Left lung (tissue), 14 donors: ENCODE measurements at places on chromosomes 16 and 17. TPM values are rescaled to one million over a fixed set of nuclear protein-coding genes. Genes with fewer than 3 reads are reported as not detected.

GRCh38 chr17:15456496-15456895, 10.9 kb downstream of the CDRT4 start:
- DNase-seq = no peak

GRCh38 chr16:9112166-9112843, 20.9 kb downstream of the HAPSTR1 start:
- DNase-seq = no peak

DNA sequence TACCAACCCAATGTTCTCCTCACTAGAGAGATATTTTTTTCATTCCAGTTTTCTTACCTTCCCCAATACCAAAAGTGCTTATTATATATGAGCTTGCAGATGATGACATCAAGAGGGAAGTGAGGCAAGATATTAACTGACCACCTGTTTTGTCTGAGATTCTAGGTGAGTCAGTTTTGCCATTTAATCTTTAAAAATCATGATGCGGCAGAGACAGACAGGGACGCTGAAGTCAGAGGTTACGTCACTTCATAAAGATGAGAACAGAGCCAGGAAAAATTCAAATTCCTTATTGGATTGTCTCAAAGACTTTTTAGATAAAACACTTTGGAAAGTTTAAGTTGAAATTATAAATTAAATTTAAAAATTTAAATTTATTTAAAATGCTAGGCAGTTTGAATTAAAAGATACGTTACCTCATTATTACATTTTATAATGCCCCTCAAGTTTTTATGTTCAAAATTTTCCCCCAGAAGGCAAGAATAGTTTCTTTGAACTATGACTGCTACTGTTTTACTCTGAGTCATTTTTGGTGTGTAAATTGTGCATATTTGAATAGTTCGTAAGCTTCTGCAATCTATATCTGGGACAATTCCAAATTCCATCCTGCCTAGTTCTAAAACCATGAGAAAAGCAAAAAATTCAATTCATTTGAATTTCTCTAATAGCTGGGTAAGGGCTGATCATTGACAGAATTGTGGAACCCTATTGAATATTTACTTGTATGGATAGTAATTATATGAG, 839.6 kb upstream of the GOT2 start:
- no peak for DNase-seq

DNA sequence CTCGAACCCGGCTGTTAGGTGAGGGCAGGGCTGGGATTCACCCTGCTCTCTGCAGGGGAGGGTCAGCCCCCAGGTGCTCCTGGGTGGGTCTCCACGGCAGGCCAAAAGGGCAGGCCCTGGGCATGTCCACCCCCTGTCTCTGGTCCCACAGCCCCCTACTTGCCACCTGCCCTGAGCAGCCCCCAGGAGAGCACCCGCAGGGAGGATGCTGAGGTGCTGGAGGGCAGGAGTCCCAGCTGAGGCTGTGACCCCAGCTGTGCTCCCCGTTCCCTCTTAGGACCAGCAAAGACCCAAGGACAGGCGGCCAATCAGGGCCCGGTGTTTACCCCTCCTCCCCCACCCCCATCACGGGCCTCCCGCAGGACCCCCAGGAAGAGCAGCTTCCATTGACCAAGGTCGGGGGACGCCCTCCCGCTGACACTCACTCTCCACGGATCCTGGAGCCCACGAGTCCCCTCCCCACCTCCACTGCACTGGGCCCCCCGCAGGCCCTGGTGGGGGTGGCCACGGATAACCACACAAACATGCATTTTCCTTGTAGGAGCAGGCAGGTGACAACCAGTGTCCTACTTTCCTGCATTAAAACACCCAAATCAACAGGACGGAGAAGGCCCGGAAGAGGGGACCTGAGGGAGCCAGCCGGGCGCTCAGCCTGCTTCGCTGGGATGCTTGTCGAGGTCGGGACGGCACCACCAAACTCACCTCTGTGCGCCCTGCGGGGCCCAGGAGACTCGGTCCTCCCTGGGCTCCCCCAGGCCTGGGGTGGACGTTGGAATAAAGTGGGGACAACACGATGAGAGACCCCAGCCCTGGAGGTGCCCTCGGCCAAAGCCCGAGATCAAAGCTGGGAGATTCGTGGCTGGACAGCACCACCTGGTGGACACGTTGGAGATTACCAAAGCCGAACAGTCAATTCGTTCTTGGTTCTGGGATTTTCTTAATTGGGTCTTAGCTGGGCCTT, 22.5 kb upstream of the ENPP7 start:
- no peak for DNase-seq

DNA sequence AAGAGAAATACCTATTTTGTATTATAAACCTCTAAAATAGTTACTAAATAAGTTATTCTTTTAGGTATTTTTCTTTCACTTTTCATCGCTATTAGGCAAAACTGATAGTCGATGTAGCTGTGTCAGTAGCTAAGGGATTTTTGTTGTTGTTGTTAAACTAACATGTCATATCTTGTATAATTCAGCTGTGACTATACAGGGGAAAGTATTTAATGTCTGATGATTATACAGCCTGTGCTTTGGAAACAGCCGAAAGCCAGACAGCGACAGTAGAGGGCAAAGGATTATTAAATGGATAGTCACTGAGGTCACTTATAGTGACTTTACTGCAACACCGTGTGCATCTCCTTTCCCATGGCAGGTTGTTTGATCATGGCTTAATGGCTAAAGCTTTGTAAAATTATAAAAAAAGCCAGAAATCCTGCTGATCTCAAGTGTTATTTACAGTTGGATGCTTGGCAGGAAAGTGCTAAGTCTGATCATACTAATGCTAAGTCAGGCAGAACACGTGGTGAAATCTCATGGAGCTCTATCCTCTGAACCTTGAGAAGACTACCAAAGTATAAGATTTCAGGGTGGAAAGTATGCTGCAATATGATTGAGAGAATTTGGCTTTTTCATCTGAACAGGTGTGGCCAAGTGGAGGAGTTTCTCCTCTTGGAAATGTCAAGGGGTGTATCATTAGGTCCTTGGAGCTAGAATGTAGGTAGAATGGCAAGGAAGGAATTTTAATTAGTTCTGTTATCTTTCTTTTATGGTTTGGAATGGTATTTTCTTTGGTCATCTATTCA, 88.4 kb downstream of the FTO start:
- no peak for DNase-seq

DNA sequence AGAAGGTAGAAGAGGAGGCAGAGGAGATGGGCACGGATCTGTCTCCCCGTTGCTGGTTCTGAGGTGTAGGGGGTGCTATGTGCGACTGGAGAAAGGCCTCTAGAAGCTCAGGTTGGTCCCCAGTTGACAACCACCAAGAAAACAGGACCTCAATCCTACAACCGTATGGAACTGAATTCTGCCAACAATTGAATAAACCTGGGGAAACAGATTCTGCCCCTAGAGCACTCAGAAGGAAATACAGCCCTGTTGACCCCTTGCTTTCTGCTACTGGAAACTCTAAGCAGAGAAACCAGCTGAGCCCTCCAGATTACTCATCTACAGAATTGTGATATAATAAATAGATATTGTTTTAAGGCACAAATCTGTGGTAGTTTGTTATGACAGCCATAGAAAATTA, 313.0 kb upstream of the GOT2 start:
- no peak for DNase-seq

DNA sequence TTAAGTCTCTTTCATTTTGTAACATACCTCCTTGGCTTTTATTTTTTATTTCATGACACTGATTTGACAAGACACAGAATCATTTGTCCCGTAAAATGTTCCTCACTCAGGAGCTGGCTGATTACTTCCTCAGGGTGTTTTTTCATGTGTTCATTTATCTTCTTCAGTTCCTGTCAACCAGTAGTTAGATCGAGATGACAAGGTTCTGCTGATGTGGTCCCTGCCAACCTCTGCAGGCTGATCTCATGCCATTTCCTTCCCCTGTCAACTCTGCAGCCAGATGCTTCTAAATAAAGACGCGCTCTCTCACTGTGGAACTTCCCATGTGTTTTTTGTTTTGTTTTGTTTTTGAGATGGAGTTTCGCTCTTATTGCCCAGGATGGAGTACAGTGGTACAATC, 8.1 kb upstream of the CXCL16 start:
- DNase-seq = no peak

DNA sequence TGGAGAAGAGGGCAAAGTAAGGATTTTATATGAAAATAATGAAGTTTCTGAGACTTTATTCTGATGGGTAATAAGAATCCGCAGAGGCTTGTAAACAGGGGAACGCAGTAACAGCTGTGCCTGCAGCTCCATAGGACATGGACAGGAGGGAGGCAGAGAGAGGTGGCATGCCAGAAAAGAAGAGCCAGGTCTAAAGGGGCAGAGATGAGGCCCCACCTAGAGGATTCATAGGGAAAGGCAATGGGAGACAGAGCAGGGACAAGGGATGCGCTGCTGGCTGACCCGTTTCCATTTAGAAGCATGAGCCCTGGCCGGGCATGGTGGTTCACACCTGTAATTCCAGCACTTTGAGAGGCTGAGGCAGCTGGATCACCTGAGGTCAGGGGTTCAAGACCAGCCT, 340.3 kb upstream of the CDH5 start:
- DNase-seq = no peak

- DNase-seq = no peak
Measured at GRCh38 chr16:85413691-85414663, 199.1 kb upstream of the GSE1 start.

DNA sequence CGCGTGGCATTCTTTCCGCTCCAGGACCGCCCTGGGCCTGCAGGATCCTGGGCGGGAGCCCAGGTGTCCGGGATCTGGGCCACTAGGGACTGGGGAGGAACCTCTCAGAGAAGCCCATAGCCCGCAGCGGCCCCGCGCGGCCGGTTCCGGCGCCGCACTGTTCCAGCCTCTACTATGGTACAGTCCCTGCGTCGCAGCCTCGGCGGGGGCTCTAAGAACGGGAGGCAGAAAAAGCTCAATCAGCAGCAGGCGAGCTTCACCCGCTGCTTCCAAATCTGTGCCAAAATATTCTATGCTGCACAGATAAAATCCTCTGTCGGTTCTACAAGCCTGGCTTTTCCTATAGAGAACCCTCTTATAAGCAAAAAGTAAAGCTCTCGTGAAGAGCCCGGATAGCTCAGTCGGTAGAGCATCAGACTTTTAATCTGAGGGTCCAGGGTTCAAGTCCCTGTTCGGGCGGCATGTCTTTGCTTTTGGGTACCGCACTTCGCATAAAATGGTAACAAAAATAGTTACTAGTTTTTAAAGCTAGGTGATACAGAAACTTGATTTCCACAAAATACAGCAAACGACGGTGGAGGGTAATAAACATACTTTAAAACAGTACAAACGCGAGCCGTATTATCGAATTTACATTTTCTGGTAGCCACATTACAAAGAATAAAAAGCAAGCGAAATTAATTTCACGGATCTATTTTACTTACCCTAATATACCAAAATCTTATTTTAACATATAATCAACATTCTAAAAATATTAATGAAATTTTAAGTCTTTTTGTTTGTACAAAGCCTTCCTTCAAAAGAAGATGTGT, 661 bp upstream of the ALOXE3 start:
- DNase-seq = peak; percentile 88

DNA sequence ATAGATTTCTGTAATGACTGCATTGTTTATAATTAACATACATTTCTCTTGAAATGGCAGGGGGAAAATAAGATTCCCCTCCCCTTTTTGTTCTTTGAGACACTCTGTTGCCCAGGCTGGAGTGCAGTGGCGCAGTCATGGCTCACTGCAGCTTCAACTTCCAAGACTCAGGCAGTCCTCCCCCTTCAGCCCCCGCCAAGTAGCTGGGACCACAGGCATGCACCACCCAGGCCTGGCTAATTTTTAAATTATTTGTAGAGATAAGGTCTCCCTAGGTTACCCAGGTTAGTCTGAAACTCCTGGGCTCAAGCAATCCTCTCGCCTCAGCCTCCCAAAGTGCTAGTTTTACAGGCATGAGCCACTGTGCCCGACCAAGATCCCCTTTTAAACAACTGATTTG, 67.7 kb downstream of the KATNIP start:
- no peak for DNase-seq

- DNase-seq = no peak
Measured at GRCh38 chr16:67242138-67242730, 5.0 kb downstream of the FHOD1 start.

- DNase-seq = no peak
Measured at GRCh38 chr16:19780321-19780720, 62.2 kb downstream of the IQCK start.

DNA sequence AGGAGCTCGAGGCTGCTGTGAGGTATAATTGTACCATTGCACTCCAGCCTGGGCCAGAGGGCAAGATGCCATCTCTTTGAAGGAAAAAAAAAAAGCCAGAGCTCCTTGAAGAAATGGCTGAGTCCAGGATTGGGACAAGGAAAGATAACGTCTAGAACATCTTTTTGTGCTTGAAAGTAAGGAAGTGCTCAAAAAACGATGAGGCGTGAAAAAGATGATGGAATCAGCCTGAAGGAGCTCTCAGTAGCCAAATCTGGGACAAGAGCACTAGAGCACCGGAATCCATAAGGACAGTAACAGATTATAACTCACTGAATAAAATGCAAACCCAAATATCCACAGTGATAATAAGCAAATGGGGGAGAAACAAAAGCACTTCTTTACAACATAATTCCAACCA, 22.1 kb downstream of the EFTUD2 start:
- no peak for DNase-seq

- DNase-seq = no peak
Measured at GRCh38 chr16:85686912-85687591, 1.7 kb downstream of the GINS2 start.

DNA sequence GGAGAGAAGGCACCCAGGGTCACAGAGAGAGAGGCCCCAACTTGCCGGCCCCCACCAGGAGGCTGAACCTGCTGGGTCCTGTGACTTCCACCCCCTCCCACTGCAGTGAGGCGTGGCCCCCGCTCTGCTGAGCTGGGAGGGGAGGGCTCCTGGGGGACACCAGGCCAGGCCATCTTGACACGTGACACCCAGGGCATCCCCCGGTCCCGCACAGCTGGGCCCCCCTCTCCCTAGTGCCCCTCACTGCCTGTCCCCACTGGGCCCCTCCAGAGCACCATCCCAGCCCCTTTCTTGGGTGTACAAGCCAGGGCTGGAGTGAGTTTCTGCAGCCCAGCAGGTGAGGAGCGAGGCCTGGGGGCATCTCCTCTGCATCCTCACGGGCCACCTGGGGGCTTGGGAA, 12.4 kb downstream of the UBALD1 start:
- DNase-seq = no peak

GRCh38 chr17:53234138-53234537, 588.6 kb upstream of the KIF2B start:
- DNase-seq = no peak

GRCh38 chr16:47716571-47716970, 255.4 kb downstream of the PHKB start:
- no peak for DNase-seq

- no peak for DNase-seq
Measured at GRCh38 chr17:38800237-38800760, 943 bp upstream of the PIP4K2B start.

GRCh38 chr16:61968242-61969076, 67.8 kb downstream of the CDH8 start:
- DNase-seq = no peak

GRCh38 chr17:39281806-39282205, 56.1 kb upstream of the STAC2 start:
- DNase-seq = no peak

- DNase-seq = no peak
Measured at GRCh38 chr16:85083051-85083639, 29.1 kb downstream of the CIBAR2 start.

TBC1D3C gene
- polyA plus RNA-seq = not detected

KIF2B gene
- not detected for polyA plus RNA-seq

GCGR gene
- 0.14 TPM for polyA plus RNA-seq

PLA2G10 gene
- 0.60 TPM for polyA plus RNA-seq

NAGS gene
- polyA plus RNA-seq = 4.1 TPM

CD300E gene
- polyA plus RNA-seq = 0.41 TPM

NOL11 gene
- 92.6 TPM for polyA plus RNA-seq
